ENCODE measurements at places on chromosomes 16 and 17.

DNA sequence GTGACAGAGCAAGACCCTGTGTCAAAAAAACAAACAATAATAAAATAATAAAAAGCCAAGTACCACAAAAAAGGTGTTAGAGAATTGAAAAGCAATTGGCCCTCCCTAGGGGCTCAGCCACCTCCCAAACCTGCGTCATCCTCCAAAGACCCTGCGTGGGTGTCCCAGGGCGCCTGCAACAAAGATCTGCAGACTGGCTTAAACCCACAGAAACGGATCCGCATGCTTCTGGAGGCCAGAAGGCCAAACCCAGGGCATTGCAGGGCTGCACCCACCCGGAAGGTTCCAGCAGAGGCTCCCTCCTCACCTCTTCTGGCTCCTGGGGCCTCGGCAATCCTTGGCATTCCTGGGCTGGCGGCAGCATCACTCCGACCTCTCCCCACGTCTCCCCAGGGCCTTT, 1.5 kb downstream of the ENPP7 start:
- no peak for DNase-seq

DNA sequence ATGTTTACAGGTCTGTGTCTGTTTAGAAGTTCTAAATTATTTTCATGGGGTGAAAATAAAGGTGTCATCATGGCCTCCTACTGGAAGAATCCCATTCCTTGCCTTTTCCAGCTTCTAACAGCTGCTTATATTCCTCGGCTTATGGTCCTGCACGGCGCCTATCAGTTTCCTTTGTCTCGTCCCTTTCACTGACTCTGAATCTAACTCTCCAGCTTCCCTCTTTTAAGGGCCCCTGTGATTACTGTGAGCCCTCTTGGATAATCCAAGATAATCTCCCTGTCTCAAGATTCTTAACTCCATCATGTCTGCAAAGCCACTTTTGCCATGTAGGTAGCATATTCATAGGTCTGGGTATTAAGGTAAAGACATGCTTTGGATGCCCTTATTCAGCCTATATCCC, 441.0 kb upstream of the ERCC4 start:
- no peak for DNase-seq

DNA sequence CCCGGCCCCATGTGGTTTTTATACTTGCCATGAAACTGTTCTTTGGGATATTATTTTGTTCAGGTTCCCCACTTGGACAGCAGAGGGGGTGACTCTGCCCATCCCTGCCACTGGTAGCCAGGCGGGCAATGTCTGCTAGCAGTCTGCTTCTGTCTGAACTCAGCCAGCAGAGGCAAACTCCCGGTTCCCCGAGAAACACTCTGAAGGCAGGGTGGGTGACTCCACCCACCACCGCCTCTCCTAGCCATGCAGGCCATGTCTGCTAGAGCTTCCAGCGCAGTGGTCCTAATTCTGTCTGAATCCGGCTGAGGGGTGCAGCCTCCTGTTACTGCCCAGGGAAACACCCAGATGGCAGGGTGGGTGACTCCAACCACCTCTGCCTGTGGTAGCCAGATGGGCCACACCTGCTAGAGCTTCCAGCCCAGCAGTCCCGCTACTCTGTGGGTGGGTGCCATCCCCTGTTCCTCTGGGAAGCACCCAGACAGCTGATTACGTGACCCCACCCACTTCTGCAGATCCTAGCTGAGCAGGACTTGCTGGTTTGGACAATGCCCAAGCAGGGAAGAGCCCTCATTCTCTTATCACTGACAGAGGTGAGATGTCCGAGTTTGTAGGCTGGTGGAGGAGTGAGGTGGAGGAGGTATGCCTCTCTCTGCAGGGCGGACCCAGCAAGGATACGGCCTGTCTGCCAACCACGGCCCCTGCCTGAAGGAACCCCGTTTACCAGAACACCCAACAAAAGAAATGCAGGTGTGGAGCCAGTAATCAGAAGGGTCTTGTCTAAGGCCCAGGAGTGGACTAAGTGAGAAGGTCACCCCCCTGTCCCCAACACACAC, 22.4 kb downstream of the NLRP1 start:
- DNase-seq: no peak

GRCh38 chr16:89198417-89199240, 1.7 kb downstream of the SLC22A31 start:
- no peak for DNase-seq

DNA sequence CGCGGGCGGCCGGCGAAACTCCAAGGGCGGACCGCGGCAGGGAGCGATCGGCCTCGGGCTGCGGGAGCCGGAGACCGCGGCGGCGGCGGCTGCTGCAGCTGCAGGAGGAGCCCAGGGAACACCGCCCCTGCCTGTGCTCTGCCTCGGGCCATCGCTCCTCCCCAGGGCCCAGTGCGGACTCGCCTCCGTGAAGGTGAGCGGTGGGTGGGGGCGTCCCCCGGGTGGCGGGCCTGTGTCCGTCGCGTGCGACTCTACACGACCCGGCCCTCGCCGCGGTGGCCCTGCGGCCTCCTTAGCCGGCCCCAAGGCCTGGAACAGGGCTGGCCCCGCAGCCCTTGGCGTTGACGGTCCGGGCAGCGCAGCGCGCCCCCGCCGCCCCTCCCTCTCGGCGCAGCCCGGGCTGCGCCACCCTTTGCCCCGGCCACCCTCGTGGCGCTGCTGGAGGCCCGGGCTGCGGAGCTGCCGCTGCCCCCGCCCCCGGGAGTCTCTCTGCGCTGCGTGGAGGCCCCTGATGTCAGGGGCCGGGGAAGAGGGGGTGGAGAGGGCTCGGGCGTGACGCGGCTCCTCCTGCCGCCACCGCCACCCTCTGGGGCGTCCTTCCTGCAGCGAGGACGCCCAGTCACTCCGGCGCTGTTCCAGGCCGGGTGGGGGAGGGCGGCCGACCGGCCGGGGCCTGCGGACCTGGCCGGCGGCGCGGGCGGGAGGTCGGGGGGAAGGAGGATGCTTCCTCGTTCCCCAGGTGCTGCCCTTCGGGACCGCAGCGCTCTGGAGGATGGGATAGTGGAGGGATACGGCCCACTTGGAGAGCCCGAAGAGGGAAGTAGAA, 485 bp downstream of the DYNLL2 start:
- DNase-seq: no peak
